H54 (cell line): ENCODE measurements at places on chromosomes 2 and 18.
A peak's percentile ranks its signal among the peaks of the same experiment; 100 is the strongest.

- no peak for DNase-seq
Observed at GRCh38 chr18:50080316-50080715, 114.6 kb downstream of the MYO5B start.

GRCh38 chr2:136141510-136142149 lies 23.7 kb upstream of the CXCR4 start:
- DNase-seq, result no peak

- DNase-seq, result no peak
Observed at GRCh38 chr2:234958746-234959395, 7.1 kb downstream of the SH3BP4 start.

GRCh38 chr18:24918257-24918656 lies 433.7 kb downstream of the ZNF521 start:
- DNase-seq, result no peak

DNA sequence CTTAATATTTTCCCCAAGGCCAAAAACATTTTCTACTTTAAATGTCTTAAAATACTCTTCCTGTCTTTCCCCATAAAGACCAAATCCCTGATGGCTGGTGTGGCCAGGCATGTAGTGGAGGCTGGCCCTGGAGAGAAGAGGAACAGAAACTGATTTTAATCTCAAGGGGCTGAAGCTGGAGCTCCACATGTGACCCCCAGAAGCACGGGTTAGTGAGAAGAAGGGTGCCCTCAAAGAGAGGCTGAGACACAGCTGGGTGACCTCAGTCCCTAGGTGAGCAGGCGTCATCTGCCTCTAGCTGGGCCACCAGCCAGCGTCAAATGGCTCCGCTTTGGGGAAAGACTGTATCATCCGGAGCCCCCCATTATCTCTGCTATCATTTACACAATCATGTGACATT lies 19.3 kb upstream of the TMEM18 start:
- no peak for DNase-seq

- no peak for DNase-seq
Observed at GRCh38 chr2:84057917-84058560, 401.0 kb downstream of the SUCLG1 start.

DNA sequence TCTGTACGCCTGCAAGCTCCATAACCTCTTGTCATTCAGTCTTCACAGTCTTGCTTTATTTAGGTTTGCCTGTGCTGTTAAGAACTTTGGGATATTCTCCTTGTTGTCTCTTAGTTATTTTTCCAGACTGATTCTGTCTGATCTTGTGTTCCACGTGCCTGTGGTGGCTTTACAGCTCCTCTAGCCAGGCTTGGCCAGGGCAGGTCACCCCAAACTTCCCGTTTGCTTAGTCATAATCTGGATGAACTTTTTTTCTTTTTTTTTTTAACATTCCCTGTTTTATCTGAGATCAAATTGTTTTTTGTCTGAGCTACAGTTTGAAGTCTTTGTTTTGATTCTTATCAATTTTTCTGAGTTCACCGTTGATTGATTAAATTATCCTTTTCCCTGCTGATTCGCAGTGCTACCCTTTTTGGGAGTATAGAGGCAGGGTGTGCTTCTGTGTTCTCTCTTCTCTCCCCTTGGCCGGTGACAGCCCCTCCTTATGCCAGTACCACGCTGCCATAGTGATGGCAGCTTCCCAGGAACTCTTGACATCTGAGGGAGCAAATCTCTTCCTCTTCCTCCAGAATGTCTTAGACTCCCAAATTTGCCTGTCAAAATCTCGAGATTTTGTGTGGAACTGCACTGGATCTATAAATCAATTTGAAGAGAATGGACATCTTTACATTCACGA lies 2.5 kb downstream of the SP100 start:
- DNase-seq, result no peak

- DNase-seq, result no peak
Observed at GRCh38 chr2:137948894-137949293, 15.4 kb upstream of the HNMT start.

GRCh38 chr2:146079216-146079615 lies 1559.3 kb upstream of the ZEB2 start:
- no peak for DNase-seq

DNA sequence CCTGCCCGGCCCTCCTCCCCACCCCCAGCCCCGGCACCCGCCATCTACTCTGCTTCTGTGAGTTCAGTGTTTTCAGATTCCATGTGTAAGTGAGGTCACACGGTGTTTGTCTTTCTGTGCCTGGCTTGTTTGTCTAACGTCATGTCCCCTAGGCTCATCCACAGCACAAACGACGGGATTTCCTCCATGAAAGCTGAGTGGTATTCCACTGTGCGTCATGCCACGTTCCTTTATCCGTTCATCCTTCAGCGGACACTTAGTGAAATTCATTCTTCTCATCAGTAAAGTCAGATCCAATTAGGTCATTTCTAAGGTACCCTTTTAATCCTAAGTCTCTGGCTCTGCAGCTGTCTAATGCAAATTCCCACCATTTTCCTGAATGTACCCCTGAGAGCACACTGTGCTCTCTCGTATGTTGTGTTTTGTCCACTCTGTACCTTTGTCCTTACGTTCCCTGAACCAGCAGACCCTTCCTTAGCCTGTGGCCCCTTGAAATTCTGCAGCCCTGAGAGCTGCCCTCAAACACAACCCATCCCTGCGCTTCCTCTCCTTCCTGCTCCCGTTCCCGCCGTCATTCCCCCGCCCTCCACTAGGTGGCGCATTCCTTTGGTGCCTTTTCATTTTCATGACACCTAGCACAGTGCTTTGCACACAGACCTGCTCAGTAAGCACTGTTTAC lies 44.1 kb downstream of the TRAPPC12 start:
- peak; percentile 67 for DNase-seq

DNA sequence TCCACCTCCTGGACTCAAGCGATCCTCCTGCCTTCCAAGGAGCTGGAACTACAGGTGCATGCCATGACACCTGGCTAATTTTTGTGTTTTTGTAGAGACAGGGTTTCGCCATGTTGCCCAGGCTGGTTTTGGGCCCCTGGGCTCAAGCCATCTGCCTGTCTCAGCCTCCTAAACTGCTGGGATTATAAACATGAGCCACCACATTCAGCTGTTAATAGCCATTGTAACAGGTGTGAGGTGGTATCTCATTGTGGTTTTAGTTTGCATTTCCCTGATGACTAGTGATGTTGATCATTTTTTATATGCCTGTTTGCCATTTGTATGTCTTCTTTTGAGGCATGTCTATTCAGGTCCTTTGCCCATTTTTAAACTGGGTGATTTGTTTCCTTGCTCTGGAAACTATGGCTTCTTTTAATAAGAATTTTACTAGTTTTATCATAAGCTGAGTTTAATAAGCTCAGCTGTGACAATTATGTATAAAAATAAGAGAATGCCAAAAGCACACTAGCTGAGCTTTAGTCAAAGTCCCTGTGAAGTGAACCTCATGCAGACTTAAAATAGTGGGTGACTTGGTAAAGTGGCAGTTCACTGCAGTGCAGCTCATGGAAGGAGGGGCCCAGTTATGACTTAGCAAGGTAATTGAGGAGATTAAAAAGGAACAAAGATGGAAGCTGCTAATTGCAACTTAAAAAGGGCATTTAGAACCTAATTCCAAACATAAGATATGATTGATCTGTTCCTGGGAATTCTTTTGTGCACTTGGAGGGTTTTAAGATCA lies 465.1 kb downstream of the TGIF1 start:
- DNase-seq, result no peak

GRCh38 chr18:58321986-58322385 lies 278.0 kb downstream of the NEDD4L start:
- DNase-seq, result peak; percentile 53

GRCh38 chr2:24704692-24705091 lies 88.5 kb downstream of the PTRHD1 start:
- no peak for DNase-seq

GRCh38 chr2:26591619-26592505 lies 49.3 kb downstream of the CIB4 start:
- DNase-seq, result no peak

GRCh38 chr2:150134223-150134857 lies 353.1 kb downstream of the RND3 start:
- DNase-seq, result no peak

- DNase-seq, result no peak
Observed at GRCh38 chr2:6946722-6947121, 29.5 kb downstream of the RNF144A start.

GRCh38 chr2:157930728-157931127 lies 54.6 kb upstream of the ACVR1 start:
- no peak for DNase-seq

- DNase-seq, result no peak
Observed at GRCh38 chr2:24824966-24825882, 32.0 kb downstream of the CENPO start.

DNA sequence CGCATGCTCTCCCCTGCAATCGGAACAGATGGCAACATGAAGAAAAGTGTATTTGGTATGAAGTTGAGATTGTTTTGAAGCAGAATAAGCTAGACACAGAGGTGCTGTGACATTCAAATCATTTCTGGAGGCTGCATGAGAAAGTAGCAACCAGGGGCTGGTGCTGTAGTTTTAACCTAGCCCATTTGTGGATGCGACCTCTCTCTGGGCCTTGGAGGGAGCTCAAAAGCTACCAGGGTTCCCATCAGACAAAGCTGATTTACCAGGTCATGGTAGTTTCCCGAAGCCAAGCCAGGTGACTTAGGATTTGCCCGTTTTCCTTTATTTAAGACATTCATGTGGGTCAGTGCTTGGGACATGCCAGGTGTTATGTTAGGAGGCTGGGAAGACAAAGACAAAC lies 77.5 kb downstream of the CIB4 start:
- no peak for DNase-seq
